ENCODE measurements at places on chromosomes 12 and 14. TPM values are rescaled to one million over a fixed set of nuclear protein-coding genes. Genes with fewer than 3 reads are reported as not detected.

MIP gene
- not detected for total RNA-seq

SLC7A7 gene
- total RNA-seq: 7.7 TPM

GDF3 gene
- total RNA-seq: not detected

RPS6KL1 gene
- total RNA-seq: 3.5 TPM

KRT75 gene
- not detected for total RNA-seq

AQP6 gene
- not detected for total RNA-seq
